Activated CD4-positive, alpha-beta T cell treated with anti-CD3 and anti-CD28 coated beads for 1 hour (primary cell): ENCODE measurements at places on chromosomes 12 and 14.

- no peak for DNase-seq
Observed at GRCh38 chr12:119674560-119674959, 6.6 kb downstream of the PRKAB1 start.

DNA sequence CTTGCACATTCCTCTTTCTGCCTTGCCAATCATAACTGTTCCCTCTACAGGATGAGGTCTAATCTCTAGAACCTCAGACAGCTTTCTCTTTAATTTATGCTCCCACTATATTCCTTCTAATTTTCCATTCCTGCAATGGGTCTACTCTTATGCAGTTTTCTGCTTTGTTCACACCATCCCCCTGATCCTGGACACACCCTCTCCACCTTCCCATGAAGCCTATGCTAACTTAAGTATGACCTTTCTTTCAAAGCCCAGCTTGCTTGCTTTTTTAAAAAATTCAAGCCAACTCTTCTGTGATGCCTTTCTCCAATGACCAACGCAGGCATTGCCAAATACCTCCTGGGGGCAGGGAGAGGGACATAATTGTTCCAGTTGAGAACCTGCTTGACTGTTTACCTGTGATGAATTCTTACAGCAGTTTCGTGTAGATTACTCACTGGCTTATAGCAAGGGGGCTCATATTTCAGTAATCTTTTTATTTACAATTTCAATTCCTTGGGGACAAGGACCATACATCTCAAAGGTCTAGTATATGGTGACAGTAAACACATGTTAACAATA is 7.8 kb downstream of the SLC38A1 start:
- no peak for DNase-seq

- no peak for DNase-seq
Observed at GRCh38 chr12:27782481-27782880, 2.4 kb upstream of the MANSC4 start.

DNA sequence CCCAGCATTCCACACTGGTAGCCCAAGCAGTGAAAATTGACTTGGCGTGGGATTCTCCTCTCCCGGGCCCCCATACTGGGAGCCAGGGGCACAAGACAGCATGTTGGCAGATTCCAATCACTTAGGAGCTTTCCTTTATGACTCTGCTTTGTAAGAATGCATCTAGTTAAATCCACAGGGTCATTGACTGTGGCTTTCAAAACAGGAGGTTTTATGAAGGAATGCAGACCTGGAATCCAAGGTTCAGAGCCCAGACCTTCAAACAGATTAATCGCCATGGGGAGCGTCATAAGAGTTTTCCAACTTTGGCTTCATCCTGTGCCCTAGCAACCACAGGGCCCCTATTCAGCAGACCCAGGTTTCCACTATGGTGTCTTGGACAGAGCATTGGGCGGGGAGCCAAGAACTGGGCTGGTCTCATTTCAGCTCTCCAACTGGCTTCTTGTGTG is 76.4 kb upstream of the RMST start:
- DNase-seq, result no peak

GRCh38 chr12:82326905-82327503 is 31.2 kb downstream of the CCDC59 start:
- no peak for DNase-seq

DNA sequence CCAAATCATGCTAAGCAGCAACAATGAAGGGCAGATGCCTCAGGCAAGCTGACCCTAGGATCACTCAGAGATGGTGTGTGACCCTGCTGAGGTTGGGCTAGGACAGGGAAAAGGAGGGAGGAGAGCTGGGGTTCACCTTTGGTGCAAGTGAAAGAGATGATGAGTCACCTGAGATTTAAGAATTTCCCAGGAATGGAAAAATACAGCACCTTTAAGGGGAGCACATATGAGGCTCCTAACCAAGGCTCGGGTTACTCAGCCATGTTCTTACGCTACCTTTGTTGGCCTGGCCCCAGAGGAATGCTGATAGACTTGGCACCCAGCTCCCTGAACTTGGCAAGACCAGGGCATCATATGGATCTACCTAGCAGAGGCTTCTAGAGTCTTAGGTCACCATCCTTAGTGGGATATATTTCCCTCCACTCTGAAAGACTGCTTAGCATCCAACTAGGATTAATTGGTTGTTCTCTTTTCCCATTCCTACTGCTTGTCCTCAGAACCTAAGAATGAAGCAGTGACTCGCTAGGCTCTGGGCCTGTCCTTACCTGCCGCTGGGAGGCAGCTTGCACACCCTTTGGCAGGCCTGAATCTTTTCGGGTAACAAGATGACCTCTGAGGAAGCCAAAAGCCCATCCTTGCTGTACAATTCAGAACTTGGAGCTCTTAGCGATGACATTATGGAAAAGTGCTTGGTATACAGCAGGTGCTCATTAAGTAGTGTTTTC is 4.0 kb upstream of the NAA25 start:
- no peak for DNase-seq

GRCh38 chr14:75293920-75294648 is 15.5 kb downstream of the FOS start:
- peak; percentile 92 for DNase-seq

DNA sequence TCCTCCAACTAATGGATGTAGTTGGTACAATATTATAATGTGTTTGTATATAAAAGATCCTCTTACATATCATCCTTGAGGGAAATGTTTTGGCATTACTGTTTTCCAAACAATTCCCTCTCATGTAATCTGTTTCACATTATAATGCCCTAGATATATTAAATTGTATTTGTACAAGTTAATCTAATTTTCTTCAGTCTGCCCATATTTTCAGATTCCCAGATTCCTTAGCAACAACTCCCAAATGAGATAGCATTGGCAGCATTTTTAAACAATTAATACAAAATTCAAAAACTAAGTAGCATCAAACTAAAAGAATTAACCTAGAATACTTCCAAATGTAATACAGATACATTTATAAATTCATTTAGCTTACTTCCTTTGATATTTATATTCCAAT is 860.2 kb downstream of the C12orf50 start:
- no peak for DNase-seq

GRCh38 chr12:96514328-96514727 is 25.0 kb downstream of the CFAP54 start:
- no peak for DNase-seq

- DNase-seq, result no peak
Observed at GRCh38 chr12:31106101-31106803, 32.6 kb downstream of the DDX11 start.

GRCh38 chr12:46404225-46404631 is 31.7 kb upstream of the SLC38A2 start:
- no peak for DNase-seq

GRCh38 chr12:51838762-51839161 is 9.8 kb downstream of the FIGNL2 start:
- no peak for DNase-seq

DNA sequence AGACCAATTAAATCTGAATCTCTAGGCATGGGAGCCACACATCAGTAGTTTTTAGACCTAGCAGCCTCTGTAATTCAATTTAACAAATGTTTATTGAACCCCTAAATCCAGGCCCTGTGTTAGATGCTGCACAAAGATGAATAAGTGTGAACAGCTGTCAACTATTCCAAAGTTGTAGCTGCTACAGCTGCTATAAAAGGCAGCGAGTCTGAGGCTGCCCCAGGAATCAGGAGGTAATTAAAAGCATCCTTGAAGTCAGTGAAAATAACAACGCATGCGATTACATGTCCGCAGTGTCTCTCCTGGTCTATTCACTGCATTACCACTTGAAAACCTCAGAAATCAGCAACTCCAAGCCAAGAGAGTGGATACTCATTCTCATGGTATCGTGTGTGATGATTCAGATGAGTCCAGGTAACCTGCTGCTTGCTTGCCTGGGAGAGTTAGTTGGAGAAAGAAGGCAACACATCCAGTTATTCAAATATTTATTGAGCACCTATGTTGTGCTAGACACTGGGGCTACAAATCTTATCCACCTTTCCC is 34.9 kb upstream of the DDHD1 start:
- no peak for DNase-seq

DNA sequence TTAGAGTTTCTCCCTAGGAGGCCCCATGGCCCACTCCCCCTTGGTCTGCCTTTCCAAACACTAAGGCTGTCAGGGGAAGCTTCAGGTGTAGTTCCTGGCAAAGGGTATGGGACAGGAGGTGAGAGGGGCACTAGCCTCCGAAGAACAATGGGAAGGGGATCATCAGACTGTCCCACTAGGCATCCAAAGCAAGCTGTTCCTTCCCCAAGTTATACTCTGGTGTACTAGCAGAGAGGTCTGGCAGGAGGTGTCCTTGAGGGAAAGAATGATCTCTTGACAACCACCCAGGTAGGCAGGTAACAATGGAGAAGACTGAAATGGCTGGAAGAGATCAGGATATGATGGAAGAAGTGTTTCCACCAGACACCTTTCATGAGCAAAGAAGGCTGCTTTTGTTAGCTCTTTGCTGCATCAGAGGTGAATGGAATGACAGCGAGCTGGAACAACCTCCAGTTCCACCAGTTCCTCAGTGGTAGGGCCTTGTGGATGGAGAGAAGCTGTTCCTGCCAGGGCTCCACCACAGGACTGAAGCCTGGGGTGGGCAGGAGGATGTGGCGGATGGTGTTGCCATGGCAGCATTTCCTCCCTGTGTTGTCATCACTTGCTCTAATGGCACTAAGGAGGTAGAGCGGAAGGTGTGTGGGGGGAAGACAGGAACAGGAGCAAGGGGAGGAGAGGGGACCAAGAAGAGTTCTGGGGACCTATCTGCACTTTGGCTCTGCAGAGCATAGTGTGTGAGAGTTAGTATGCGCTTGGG is 2.3 kb upstream of the AGAP2 start:
- peak; percentile 64 for DNase-seq

GRCh38 chr12:108633081-108633533 is 587 bp downstream of the SELPLG start:
- DNase-seq, result no peak

DNA sequence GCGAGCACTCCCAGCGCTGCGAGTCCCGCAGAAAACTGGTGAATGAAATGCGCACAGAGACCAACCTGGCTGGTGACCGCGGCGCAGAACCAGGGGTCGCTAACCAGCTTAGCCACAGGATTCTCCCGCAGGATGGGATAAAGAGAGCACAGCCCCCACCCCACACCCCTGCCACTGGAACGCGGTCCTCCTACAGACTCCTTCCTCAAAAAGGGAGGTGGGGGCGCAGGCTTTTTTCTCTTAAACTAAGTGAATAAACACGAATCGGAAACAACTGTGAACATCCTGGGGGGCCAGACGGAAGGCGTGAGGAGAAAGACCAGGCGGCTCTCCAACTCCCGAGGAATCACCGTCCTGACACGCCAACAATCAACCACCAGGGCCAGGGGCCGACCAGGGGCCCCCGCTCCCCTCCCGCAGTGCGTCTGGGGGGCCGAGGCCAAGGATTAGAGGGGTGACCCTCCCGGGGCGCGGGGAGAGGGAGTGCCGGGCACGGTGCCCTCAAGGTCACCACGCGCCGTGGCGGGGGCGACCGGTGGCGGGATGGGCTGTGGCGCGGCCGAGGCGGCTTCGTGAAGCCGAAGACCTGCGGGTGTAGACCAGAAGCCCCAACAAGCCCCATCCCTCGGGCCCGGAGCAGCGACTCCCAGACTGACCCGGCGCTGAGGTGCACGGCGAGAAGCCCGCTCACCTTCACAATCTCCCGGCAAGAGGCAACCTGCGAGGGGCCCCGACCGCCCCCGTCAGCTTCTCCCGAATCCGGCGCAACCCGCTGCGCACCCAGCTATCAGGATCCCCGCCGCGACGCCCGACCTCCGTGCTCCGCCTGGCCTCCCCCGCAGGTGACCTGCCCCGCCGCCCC is 704 bp downstream of the ATP2B1 start:
- no peak for DNase-seq

DNA sequence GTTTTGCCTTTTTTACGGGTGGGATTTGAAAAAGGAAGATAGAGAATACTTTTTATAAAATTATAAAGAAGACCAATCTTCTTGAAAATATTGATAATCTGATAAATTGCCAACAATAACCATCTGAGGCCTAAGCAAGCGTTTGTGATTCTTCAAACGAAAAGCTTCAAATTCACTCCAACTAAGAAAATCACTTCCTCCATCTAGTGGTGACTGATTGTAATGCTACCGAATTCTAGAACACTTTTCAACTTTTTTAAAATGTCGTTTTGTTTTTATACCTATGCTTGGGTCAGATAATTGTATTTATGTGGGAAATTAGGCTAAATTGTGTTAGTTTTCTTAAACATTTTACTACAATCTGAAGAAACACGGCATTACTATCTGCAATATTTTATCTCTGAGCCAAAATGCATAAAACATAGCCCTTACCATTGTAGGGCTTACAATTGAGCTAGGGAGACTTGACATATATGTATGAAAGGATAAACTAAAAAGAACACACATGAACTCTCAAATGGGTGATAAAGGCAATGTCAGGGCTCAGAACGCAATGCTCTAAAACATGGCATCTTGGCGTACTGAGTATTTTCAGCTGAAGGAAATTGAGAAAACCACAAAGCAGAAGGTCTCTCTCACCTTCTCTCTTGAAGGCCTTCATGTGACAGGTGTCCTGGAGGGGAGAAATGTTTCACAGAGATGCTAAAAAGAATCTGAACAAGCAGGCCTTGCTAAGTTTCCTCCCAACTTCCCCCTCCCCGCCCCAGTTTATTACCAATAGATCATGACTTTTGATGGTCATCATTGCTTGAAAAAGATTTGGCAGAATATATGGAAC is 36.8 kb upstream of the G2E3 start:
- DNase-seq, result no peak

DNA sequence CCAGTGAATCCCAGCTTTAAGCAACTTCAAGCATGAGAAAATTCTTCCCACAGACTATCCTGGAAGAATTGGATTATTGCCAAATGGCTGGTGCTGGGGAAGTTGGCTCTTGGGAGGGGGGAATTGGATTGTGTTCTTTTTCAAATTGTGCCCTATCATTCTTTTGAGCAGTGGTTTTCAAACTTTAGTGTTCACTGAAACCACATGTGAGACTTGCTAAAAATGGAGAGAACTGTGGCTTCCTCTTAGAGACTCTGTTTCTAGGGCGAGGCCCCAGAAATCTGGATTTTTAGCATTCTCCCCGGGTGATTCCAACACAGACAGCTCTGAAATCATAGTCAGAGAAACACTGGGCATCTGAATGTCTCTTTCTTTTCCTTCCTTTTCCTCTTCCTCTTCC is 14.3 kb upstream of the OTUB2 start:
- DNase-seq, result no peak

- no peak for DNase-seq
Observed at GRCh38 chr12:78792052-78792698, 72.4 kb upstream of the SYT1 start.

- no peak for DNase-seq
Observed at GRCh38 chr12:109927622-109928021, 27.5 kb downstream of the TCHP start.
